Activated T-helper 2 cell treated with anti-CD3 and anti-CD28 coated beads, Interferon-gamma antibody, Interleukin-2, Interleukin-4, amounts not matched to agents 10 μg/mL and 5 μg/mL and 100 μg/mL, durations not matched to agents 14 hours and 24 hours and 36 hours (primary cell): ENCODE measurements at places on chromosomes 16 and 17. TPM values are rescaled to one million over a fixed set of nuclear protein-coding genes. Genes with fewer than 3 reads are reported as not detected.

Gene FBXW10
- not detected in 2 replicates for total RNA-seq

Gene PERCC1
- total RNA-seq, result not detected in 2 replicates

Gene CAPNS2
- not detected in 2 replicates for total RNA-seq

Gene KRTAP9-2
- not detected in 2 replicates for total RNA-seq

Gene CDH16
- total RNA-seq, result not detected in 2 replicates

Gene CD300A
- 16.6 and 16.7 TPM in 2 replicates for total RNA-seq

Gene C1QTNF1
- total RNA-seq, result not detected in 2 replicates

Gene DHRS7C
- not detected in 2 replicates for total RNA-seq

Gene FAM171A2
- 0.32 and 1.0 TPM in 2 replicates for total RNA-seq

Gene ERN2
- not detected in 2 replicates for total RNA-seq

Gene NPIPB13
- total RNA-seq, result 14.9 and 16.8 TPM in 2 replicates

Gene CD300H
- not detected in 2 replicates for total RNA-seq

Gene CEP295NL
- total RNA-seq, result not detected in 2 replicates

Gene CRAMP1
- 33.6 and 34.3 TPM in 2 replicates for total RNA-seq

Gene TBX6
- total RNA-seq, result 2.7 and 2.9 TPM in 2 replicates

Gene IGF2BP1
- 0.09 and 0.32 TPM in 2 replicates for total RNA-seq

Gene ELAC2
- total RNA-seq, result 80.7 and 91.2 TPM in 2 replicates

Gene ZSCAN10
- total RNA-seq, result not detected in 2 replicates

Gene TNFSF13
- total RNA-seq, result 2.9 and 3.5 TPM in 2 replicates

Gene TCAP
- 0.76 and 0.87 TPM in 2 replicates for total RNA-seq

Gene HEXIM1
- 46.4 and 48.1 TPM in 2 replicates for total RNA-seq

Gene KRT24
- total RNA-seq, result not detected in 2 replicates

Gene CDH13
- total RNA-seq, result not detected in 2 replicates

Gene GRAP
- 9.4 and 10.9 TPM in 2 replicates for total RNA-seq

Gene KRTAP4-16
- total RNA-seq, result not detected in 2 replicates
